ENCODE measurements at places on chromosomes 11 and 22.

DNA sequence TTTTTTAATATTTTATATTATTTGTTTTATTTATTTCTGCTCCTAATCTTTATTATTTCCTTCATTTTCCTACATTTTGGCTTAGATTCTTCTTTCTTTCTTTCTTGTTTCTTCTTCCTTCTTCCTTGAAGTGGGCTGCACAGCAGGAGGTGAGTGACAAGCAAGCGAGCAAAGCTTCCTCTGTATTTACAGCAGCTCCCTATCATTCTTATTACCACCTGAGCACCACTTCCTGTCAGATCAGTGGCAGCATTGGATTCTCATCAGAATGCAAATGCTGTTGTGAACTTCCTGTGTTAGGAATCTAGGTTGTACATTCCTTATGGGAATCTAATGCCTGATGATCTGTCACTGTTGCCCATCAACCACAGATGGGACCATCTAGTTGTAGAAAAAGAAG, 784.9 kb upstream of the LUZP2 start:
- DNase-seq, result peak; percentile 74

- DNase-seq, result peak; percentile 10
Observed at GRCh38 chr11:65504674-65505465, 6.0 kb downstream of the MALAT1 start.

DNA sequence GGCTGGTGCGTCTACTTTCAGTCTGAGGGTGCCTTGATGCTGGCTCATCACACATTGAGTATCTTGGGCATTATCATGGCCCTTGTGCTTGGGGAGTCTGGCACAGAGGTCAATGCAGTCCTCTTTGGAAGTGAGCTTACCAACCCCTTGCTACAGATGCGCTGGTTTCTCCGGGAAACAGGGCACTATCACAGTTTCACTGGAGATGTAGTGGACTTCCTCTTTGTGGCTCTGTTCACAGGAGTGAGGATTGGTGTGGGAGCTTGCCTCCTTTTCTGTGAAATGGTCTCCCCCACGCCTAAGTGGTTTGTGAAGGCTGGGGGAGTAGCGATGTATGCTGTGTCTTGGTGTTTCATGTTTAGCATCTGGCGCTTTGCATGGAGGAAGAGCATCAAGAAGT, 4.9 kb downstream of the TLCD5 start:
- DNase-seq, result no peak

DNA sequence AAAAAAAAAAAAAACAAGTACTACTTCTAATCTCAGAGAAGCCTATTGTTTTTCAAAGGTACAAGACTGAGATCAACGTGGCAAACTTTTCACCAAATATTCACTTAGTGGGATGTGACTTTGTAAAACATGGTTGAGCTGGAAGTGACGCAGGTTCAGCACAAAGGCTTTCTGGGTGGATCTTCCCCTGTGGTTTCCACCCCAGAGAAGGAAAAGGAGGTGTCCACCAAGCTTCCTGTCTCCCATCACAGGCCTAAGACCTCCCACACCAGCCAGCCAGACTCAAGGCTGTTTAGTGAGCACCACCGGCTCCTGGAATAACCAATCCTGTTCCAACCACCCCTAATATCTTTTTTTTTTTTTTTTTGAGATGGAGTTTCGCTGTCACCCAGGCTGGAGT, 5.7 kb downstream of the TMEM184B start:
- DNase-seq, result no peak

DNA sequence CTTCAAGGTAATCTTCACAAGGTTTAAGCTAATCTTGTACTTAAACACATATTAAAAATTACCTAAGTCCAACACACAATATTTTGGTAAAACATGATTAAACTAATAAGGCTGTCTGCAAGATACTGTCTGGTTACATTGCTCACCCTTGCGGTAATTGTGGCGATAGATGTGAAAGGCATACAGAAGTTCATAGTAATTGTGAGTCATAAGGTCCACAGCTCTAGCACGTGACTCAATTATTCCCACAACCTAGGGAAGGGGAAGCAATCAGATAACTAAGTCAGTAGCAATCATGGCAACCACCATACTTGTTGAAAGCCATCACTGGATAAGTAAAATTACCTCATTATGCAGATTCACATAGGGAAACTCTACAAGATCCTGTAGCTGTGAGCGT, 30.5 kb upstream of the FNBP4 start:
- no peak for DNase-seq

DNA sequence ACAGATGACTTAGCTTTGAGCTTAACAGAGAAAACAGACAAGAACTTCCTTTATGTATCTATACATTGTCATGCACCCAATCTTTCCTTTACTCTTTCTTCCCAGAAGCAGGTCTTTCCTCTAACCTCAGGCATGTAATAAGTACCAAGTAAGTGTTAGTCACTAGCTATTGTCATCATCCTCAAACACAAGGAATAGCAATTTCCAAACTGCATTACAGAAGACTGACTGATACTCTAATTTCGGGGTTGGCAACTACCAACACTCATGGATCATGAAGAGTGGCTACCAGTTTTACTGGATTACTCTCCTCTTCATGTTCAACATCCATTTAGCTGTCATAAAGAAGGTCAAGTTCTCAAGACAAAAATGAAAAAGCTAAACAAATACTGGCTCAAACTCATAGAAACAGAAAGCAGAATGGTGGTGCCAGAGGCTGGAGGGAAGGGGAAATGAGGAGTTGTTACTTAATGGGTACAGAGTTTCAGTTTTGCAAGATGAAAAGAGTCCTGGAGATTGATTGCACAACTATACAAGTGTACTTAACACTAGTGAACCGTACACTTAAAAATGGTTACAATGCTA, 111.6 kb downstream of the SIK3 start:
- no peak for DNase-seq

Data from mesendoderm (in vitro differentiated cells).